Head of caudate nucleus (tissue), 42 donors: ENCODE measurements at places on chromosomes 13 and 19.

- DNase-seq: no peak
Observed at GRCh38 chr13:111344471-111345191, 24.2 kb downstream of the TEX29 start.

DNA sequence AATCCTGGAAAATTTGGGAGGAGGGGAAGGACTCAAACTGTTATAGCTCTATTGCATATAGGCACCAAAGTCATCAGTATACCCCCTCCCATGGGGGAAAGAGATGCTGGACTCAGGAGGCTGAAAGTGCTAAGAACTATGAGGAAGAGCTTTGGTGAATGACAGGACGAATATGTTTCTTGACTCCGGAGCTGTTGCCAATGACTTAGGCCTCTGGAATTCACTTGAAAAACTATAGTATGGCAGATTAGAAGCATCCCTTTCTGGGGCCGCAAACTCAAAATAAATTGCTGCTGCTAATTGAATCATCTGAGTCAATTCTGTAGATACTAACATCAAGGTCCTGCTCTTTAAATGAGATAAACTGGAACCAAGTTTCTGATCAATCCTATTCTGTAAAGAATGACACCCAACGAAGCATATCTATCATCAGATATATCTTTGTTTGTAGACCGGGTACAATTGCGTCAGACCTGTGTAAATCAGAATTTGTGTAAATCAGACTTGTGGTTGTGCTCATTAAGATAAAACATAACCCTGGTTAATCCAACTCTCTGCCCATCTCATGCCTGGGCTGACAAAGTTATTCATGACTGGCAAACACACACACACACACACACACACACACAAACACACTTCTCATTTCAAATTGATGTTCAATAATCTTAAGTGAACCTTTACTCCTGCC lies 1793.8 kb upstream of the PCDH20 start:
- DNase-seq: no peak

- DNase-seq: no peak
Observed at GRCh38 chr13:62779161-62779560, 1363.5 kb upstream of the PCDH20 start.

DNA sequence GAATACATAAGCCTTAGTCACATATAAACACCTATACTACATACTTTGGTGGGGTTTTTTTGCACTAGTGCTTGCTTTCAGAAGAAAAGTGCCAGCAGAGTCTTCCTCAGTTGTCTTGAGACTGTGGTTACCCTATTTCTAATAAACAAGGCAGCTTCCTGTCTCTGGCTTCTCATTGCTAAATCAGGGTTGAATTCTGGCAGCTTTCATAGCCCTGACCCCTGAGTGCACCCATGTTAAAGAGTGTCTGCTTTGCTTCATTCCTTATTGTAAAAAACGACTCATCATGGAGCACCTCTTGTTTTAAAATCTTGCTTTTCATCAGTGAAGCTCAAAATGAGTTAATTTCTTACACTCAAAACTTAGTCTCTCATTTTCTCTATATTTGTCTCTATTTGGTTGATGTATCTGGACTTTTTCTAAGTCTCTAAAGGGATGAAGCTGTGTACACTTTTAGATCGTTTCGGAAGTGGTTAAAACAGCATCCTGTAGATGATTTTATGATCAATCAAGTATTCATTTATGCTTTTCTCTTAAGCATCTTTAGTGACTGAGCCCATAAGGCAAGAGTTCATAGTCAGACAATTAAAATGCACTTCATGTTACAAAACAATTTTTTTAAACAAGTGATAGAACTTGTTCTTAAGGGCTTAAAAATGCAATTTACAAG lies 72.1 kb downstream of the KLF12 start:
- DNase-seq: no peak

DNA sequence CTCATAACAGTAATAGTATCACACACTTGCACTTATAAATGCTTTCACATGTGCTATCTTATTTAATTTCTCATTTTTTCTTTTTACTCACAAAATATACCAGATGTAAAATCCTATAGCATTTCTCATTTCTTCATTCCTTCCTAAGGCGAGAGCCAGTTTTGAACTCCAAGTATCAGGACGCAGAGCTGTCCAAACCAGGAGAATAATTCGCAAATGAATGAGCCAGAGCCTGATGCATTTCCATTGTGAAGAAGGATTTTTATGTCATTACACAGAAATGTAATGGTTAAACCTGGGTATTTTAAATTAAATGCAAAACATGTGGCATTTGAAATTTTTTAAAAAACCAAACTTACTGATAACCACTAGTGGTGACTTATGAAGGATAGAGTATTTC lies 244.3 kb downstream of the RGCC start:
- DNase-seq: no peak

DNA sequence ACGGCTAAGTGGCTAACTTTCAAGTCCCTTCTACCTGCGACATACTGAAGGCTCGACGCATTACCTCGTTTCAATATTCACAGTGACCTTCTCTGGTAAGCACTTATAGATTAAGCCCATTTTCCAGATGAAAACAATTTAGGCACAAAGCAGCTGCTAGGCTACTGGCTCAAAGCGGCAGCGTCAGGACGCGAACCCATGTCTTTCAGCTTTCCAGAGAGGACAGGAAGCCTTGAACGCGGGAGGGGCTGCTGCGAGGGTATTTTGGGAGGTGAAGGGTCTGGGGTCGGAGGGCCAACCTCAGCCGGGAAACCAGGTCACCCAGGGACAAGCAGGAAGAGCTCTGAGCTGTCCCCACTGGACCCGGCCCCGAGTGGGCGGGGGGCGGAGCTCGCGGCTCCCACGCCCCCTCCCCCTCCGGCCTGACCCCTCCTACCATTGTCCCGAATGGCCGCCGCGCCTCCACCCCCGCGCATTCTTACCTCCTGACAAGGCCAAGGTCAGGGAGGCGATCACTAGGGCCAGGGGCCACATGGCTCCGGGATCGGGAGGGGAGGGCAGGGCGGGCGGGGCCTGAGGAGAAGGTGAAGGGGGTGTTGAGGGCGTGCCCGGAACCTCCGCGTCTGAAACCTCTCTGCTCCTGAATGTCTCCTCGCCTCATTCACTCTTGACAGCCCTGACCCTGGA lies at the start of gene KLK13:
TSS of gene KLK13 (minus strand) at position 559 of the 687 bp plus-strand sequence. CDS start at position 534, 25 bp downstream.
- no peak for DNase-seq

- no peak for DNase-seq
Observed at GRCh38 chr13:113560645-113561416, 23.7 kb upstream of the TFDP1 start.

- no peak for DNase-seq
Observed at GRCh38 chr13:32031815-32032370, 319 bp downstream of the FRY start.

GRCh38 chr13:66663711-66664110 lies 566.4 kb downstream of the PCDH9 start:
- no peak for DNase-seq

GRCh38 chr19:44717603-44718002 lies 18.7 kb downstream of the CEACAM16 start:
- no peak for DNase-seq

DNA sequence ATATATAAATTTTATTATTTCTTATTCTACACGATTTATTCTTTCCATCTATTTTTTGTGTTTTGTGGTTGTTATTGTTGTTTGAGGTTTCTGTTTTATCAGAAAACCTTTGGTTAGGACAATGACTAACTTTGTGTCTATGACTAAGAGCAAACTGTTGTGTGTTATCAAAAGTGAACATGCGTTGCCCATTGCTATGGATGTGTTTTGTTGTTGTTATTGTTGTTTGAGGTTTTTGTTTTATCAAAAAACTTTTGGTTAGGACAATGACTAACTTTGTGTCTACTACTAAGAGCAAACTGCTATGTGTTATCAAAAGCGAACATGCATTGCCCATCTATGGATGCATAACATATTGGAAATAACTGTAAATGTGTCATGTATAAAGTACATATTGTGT lies 692.3 kb downstream of the SLITRK1 start:
- DNase-seq: no peak

DNA sequence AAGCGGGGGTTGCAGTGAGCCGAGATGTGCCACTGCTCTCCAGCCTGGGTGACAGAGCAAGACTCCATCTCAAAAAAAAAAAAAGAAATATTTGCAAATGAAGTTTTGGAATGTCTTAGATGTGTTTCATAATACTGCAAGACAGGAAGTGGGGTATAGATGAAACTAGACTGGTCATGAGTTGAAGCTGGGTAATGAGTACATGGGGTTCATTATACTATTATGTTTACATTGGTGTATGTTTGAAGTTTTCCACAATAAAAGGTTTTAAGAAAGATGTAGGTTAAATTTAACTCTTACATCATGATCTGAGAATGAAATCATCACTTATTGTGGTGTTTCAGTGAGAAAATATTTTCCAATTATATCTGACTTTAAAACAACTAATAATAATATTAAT lies 19.0 kb downstream of the FNDC3A start:
- no peak for DNase-seq

- DNase-seq: no peak
Observed at GRCh38 chr13:20404488-20405222, 121.0 kb downstream of the CRYL1 start.

DNA sequence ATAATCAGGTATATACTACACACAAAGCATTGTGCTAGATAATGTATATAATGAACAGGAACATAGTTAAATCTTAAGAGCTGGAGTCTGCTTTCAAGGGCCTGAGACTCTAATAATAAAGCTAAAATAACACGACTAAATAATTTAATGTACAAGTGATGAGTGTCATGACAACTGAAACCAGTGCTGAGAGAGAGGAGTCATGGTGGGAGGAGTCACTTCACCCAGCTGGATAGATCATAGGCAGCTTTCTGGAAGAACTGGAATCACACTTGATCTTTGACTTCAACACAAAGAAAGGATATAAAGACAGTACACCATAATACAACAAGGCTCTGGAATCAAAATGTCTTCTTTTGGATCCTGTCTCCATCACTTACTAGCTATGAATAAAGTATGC lies 7.1 kb downstream of the RBM26 start:
- DNase-seq: no peak

GRCh38 chr13:96539791-96540190 lies 449.9 kb downstream of the HS6ST3 start:
- DNase-seq: no peak

GRCh38 chr13:29024783-29025182 lies 204.6 kb downstream of the MTUS2 start:
- DNase-seq: no peak

DNA sequence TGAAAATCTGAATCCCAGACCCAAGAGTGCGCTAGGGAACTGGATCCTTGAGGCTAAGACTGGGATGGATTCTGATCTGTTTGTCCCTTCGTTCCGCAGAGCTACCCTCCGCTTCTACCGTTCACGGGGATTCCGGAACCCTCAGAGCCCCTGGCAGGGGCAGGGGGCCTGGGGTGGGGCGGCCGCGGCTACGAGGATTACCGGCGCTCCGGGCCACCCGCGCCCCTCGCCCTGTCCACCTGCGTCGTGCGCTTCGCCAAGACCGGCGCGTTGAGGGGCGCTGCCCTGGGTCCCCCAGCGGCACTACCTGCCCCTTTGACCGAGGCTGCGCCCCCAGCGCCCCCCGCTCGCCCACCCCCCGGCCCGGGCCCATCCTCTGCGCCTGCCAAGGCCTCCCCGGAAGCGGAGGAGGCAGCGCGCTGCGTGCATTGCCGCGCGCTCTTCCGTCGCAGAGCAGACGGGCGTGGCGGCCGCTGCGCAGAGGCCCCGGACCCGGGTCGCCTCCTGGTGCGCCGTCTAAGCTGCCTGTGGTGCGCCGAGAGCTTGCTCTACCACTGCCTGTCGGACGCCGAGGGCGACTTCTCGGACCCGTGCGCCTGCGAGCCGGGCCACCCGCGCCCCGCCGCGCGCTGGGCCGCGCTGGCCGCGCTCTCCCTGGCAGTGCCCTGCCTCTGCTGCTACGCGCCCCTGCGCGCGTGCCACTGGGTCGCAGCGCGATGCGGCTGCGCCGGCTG lies 7.1 kb downstream of the SPRED3 start:
- no peak for DNase-seq

DNA sequence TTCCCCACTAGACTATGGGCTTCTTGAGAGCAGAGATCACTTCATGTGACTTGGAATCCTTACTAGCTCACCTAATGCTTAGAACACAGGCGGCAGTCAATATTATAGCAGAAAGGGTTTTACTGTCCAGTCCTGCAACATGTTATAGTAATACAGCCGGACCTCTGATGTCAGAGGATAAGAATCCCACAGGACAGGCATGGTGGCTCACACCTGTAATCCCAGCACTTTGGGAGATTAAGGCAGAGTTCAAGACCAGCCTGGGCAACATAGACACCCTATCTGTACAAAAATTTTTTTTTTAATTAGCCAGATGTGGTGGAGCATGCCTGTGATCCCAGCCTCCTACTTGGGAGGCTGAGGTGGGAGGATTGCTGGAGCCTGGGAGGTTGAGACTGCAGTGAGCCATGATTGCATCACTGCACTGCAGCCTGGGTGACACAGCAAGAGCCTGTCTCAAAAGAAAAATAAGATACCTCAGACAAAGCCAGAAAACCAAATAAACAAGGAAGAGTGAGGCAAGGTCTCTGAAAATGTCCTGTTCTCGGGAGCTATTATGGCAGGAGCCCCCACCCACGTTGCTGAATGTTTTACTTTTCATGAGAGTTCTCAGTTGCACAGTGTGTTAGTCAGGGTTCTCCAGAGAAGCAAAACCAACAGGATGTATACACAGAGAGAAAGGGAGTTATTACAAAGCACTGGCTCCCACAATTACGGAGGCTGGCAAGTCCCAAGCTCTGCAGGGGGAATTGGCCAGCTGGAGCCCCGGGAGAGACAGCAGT lies 100.8 kb downstream of the UBL3 start:
- DNase-seq: no peak

GRCh38 chr13:48817166-48817802 lies 158.4 kb upstream of the FNDC3A start:
- DNase-seq: no peak

GRCh38 chr13:60410299-60410698 lies 13.3 kb downstream of the TDRD3 start:
- DNase-seq: no peak

GRCh38 chr19:4878491-4878968 lies 11.1 kb upstream of the PLIN3 start:
- DNase-seq: no peak

DNA sequence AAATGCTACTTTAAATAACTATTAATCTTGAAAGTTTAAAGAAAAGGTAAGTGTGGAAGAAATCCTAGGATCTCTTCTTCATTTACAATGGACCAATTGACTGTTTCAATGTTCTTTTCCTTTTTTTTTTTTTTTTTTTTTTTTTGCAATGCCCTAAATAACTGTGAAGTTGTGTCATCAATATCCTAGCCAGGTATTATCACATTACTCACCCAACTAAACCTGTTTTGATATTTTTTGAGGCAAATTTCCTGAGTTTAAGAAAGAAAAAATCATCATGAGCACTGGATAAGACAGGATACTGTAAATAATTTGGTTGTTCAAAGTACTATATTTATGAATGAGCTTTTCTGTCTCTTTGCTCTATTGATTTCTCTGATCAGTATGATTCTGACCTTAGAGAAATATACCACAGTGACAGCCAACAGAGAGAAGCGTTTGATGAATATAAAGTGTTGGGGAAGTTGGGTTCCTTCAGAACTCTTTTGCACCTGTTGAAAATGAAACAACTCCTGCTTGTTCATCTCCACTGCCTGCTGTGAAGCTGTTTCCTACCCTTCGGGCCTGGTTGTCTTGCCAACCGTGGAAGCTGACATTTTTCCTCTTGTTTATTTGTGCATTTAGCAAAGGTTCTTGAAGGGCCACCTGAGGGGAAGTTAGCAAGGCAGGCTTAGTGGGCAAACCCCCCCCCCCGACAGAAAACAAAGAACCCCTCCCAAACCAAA lies 1220.5 kb upstream of the SLC10A2 start:
- no peak for DNase-seq
